ENCODE measurements at places on chromosomes 4 and X. TPM values are rescaled to one million over a fixed set of nuclear protein-coding genes. Genes with fewer than 3 reads are reported as not detected.

DNA sequence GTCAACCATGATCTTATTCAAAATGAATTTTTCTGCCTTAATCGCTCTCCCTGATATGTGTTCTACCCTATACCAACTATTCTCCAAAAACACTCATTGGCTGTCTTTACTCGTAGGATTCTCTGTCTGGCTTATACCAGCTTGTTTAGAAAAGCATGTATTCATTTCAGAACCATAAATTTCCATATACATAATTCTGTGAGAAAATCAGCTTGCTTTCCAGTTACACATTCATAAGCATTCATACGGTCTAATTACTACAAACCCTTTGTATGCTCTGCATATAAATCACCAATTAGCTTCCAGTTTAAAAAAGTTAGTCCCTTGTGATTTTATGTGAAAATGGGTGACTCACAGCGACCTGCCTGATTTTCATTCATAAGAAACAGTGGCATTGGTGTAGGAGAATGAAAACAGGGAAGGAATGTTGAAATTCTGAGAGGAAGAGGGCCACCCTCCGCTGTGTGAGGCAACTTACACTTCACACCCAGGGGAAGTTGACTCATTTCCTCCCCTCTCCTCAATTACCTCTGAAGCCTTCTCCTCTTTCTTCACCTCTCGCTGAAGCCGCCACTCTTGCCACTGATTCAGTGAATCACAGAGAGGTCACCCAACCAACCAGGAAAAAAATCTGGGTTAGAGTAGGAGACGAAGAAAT lies 63.3 kb downstream of the MEPE start:
- peak; percentile 45 for DNase-seq
- H3K27ac ChIP-seq: no peak overlapping the region
- H3K27me3 ChIP-seq: peaks cover 15% of the 10 kb centered on the region
- peaks cover 11% of the 10 kb centered on the region for H3K4me1 ChIP-seq
- no peak overlapping the region for H3K4me3 ChIP-seq

DNA sequence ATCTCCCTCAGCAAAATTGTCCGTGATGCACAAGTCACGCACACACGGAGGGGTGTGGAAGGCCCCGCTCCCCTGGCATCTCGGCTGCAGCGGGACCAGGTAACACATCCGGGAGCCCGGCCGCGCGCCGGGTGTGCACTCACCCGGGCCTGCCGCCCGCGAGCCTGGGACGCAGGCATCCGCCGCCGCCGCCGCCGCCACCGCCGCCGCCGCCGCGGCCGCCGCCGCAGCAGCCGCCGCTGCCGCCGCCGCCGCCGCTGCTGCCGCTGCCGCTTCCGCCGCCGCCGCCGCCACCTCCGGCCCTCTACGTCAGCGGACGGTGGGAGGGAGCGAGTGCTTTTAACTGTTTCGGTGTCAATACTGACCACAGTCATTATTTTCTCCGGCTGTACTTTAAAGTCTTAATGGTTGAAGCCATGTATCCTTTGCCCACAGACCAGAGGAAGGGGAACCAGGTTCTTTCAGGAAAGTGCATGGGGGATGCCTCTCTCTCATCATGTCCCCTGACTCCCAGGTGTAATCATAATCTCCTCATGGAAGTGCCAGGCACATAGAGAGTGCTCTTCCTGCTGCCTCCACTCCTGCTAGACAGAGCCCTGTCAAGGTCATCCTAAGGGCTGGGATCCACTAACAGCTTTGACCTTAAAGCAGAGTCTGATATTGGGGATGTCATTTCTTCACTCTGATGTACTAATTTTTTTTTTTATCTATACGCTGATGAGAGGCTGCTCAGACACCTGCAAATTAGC lies 38.0 kb downstream of the MAGEE2 start:
- H3K36me3 ChIP-seq: peaks cover 2% of the 10 kb centered on the region
- no peak overlapping the region for H3K27ac ChIP-seq
- peak overlapping the region; percentile 68 for H3K4me3 ChIP-seq
- peak; percentile 37 for DNase-seq
- H3K27me3 ChIP-seq: no peaks in the 10 kb centered on the region

DNA sequence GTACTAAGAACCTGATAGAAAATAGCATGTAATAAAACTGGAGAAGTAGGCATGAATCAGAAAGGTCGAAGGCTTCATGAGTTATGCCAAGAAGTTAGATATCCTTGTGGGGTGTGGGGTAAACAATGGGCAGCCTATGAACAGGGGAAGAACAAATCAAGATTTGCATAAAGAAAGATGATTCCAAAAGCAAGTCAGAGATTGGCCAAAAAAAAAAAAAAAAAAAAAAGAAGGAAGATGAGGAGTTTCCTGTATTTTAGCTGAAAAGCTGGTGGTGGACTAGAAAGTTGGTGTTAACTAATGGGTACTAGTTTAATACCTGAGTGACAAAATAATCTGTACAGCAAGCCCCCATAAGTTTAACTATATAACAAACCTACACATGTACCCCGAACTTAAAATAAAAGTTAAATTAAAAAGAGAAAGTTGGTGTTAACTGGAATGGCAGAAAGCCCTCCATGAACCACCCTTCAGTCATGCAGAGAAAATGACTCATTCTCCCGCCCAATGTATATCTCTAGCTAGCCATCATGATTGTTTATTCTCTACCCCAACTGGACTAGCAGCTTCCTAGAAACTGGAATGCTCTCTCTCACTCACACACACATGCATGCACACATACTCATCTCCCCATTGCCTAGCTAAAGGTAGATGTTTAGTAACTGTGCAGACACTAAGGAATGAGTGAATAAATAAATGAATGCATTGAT lies 41.7 kb downstream of the ATP11C start:
- peaks cover 26% of the 10 kb centered on the region for H3K4me1 ChIP-seq
- H3K27me3 ChIP-seq: no peaks in the 10 kb centered on the region
- H3K27ac ChIP-seq: no peak overlapping the region
- H3K4me3 ChIP-seq: no peak overlapping the region

GRCh38 chr4:16051980-16052379 lies 31.8 kb downstream of the PROM1 start:
- peaks cover 26% of the 10 kb centered on the region for H3K27me3 ChIP-seq
- no peaks in the 10 kb centered on the region for H3K36me3 ChIP-seq
- no peak overlapping the region for H3K27ac ChIP-seq
- DNase-seq: no peak
- H3K4me3 ChIP-seq: no peak overlapping the region
- H3K4me1 ChIP-seq: no peaks in the 10 kb centered on the region

- no peak overlapping the region for H3K27ac ChIP-seq
- DNase-seq: no peak
- no peak overlapping the region for H3K4me3 ChIP-seq
- no peaks in the 10 kb centered on the region for H3K4me1 ChIP-seq
Measured at GRCh38 chr4:145520172-145520571, 38.5 kb downstream of the SMAD1 start.

Gene FRMPD3
- not detected for total RNA-seq

Gene MAOB
- not detected for total RNA-seq

Data from activated CD8-positive, alpha-beta T cell treated with anti-CD3 and anti-CD28 coated beads for 36 hours (primary cell).